Stimulated activated CD8-positive, alpha-beta memory T cell treated with anti-CD3 and anti-CD28 coated beads, Interleukin-15, amount 100 ng/mL, for 48 hours (primary cell): ENCODE measurements at places on chromosomes 1 and 21.
A peak's percentile ranks its signal among the peaks of the same experiment; 100 is the strongest.

DNA sequence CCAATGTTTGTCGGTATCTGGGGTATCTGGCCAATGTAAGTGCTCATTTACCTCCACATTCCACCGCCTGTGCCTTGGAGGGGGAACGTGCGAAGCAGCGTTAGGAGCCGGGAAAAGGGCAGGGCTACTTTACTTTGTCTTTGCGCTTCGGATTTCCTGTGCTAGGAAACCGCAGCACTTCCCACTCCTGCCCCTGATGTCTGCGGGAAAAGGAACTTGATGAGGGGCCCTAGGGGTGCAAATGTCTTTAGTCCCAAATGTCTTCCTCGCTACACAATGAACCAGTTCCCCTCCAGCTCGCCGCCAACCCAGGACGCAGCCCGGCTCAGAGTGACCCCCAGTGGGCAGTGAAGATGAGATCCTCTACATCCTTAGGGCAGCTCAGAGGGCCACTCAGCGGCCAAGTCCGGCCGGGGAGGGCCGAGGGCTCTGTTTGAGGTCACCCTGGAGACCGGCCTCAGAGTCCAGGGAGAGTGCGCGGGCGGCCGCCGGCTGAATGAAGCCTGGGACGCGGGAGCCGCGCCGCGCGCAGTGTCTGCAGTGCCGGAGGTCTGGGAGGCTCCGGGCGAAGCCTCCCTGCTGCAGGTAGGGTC, at the start of gene DYNLT5:
Gene DYNLT5, plus strand, starts transcription at position 460 of the 593 bp plus-strand sequence. CDS start 2,200 bp downstream, outside the sequence.
- DNase-seq = no peak

GRCh38 chr1:45306319-45306718, 20.4 kb upstream of the HPDL start:
- peak; percentile 50 for DNase-seq

DNA sequence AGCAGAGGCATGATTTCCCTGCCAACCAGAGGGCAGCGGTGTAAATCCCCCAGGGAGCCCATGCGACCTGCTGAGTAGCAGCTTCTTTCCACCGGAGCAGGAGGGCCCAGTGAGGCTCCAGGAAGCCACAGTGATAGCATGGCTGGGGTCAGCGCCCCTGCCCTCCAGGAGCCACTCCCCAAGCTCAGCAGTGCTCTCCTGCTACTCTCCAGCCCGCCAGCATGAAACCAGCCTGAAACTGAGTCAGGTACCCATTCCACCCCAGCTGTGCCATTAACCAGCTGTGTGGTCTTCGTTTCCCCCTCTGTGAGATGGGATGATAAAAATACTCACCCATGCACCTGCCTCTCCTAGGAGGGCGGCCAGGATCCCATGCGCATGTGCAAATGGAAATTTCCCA, 123.8 kb upstream of the TMEM51 start:
- no peak for DNase-seq

GRCh38 chr1:25927521-25928265, 21.5 kb upstream of the STMN1 start:
- no peak for DNase-seq

GRCh38 chr1:57401671-57402070, 22.2 kb downstream of the DAB1 start:
- DNase-seq = no peak

GRCh38 chr21:17730782-17731181, 88.4 kb downstream of the C21orf91 start:
- no peak for DNase-seq

GRCh38 chr1:171581766-171582165, 40.3 kb upstream of the MYOCOS start:
- DNase-seq = no peak

GRCh38 chr1:169472738-169473137, 13.0 kb downstream of the SLC19A2 start:
- no peak for DNase-seq

DNA sequence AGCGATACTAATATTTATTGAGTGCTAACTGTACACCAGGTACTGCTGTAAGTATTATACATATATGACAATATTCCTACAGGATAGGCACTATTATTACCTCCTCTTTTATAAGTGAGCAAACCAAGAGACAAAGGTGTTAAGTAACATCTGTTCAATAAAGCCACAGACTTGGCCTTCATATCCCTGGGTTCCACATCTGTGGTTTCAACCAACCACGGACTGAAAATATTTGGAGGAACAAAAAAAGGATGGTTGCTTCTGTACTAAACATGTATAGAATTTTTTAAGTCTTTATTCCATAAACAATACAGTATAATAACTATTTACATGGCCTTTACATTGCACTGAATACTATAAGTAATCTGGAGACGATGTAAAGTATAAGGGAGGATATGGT, 95.1 kb downstream of the RERE start:
- no peak for DNase-seq

DNA sequence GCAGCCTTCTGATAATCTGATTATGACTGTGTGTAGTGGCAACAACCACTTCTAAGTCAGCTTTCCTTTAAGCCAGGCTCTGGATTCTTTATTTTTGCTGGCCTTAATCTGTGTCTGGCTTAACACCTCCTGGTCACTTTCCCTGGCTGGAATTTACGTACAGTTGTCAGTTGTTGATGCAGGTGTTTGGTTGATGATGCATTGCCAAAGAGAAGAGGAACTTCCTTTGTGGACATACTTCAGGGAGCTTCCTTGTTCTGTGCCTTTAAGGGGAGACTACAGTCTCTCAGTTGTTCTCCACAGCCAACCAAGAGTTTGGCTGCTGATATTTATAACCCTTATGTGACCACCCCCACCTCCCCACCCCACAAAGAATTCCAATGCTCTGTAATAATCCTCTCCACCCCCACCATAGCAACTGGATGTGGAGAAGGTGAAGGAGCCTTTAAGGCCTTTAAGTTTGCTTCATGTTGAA, 96.0 kb upstream of the BMP8A start:
- DNase-seq = no peak

- DNase-seq = no peak
Measured at GRCh38 chr1:69403756-69404320, 163.9 kb upstream of the LRRC7 start.

DNA sequence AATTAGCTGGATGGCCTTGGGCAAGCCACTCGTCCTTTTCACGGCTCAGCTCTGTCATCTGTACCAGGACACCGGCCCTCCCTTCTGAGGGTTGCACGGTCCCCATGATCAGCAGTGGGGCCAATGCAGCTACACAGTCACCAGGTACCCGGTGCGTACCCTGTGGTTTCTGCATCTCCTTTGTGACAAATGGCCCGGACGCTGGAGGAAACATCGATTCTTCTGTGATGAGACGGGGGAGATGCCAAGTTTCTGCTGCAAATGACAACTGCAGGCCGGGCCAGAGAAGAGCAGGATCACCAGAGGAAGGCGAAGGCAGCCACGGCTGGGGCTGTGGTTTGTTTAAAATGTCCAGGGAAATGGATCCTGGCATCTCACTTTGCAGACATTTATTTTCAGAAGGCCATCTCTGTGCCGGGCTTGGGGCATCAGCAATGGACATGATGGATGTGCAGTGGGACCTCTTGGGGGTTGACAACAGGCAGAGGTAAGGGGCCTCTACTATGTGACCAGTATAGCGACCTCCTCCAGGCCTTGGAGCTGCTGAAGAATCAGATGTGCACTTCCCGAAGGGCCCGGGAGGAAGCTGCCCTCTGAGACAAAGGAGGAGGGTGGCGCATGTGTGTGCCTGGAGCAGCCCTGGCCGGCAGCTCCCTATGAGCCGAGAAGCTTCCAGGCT, 221.9 kb upstream of the C1orf174 start:
- DNase-seq = no peak

GRCh38 chr1:8207202-8207601, 110.7 kb upstream of the SLC45A1 start:
- no peak for DNase-seq

DNA sequence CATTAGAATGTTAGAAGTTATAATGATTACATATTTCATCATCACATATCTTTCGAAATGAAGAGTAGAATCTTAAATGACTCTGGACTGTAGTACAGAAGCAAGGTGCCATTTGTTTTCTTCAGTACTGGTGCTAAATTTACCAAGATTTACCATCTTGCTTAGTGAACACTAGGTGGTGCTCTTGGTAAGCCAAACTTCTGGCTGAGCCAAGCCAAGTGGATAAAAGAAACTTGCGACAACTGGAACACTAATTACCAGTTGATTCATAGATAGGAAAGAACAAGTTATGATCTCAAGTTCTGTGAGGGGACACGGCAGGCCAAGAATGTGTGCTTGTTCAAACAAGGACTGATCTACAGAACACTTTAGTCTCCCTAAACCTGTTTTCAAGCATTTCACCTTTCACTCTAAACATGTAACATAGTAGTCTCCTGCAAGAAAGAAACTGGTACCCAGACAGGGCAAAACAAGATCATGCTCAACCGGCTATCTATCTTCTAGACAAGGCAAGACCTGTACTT, 19.8 kb downstream of the SPRTN start:
- DNase-seq = no peak

DNA sequence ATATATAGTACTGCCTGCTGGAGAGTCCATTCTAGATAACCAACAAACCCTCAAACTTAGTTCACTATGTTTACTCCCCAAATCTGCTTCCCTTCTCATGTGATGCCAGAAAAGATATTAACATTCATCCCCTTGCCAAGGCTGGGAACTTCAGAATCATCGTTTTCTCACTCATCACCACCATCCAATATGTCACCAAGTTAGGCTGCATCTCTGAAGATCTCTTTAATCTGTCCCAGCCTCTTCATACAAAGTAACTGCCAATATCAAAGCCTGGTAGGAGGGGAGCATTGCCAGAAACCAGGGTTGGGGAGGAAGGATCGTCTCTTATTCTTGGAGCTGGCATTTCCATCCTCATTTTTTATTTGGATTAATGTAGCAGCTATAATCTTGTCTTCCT, 71.6 kb downstream of the XCL2 start:
- no peak for DNase-seq

DNA sequence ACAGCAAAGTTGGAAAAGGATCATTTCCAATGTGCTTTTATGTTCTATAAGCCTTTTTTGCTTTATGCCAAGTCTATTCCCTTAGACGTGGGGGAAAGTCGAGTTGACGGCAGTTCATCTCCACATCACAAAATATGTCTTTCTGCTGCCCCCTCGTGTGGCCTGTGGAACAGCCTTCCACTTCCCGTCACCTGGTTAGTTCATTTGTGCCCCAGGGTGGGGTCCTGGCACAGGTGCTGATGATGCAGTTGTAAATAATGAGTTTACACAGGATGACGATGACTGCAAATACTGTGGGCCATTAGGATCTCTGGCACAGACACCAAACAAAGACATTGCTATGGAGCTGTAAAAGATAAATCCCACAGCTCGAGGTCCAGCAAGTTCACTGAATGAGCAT, 10.0 kb upstream of the OTUD3 start:
- DNase-seq = no peak

DNA sequence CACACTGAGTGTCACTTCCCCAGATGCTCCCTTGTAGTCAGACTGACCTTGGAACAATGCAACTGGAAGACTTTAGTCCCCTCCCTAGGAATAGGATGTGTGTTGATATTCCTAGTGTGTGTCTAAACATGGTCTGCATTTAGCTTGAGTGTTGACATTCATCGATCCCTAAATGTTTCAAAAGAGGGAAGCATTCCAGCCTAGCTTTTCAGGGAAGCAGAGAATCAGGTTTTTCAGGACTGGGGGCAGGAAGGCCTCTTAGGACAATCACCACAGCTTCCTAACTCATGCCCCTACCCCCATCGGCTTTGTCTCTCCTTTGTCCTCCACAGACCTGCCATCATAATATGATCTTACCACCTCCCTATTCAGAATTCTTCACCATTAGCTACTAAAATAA, 43.4 kb downstream of the NMNAT2 start:
- DNase-seq = no peak

DNA sequence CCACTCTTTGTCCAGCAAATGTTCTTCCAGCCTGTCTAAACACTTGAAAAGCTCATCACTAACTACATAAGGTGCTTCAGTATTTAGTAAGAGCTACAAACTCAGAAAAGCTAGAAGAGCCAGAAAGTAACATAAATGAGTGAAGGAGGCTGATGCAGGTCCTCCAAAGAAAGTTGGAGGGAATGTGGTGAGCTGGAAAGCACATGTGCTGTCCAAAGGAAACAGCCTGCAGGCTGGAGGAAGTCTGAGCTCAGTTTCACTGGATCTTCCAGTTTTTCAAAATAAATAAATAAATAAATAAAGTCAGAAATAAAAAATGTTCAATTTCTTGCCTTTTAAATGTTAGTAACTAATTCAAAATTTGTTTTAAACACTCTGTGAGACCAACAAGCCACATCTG, 25.5 kb downstream of the ZC3H11B start:
- DNase-seq = no peak

DNA sequence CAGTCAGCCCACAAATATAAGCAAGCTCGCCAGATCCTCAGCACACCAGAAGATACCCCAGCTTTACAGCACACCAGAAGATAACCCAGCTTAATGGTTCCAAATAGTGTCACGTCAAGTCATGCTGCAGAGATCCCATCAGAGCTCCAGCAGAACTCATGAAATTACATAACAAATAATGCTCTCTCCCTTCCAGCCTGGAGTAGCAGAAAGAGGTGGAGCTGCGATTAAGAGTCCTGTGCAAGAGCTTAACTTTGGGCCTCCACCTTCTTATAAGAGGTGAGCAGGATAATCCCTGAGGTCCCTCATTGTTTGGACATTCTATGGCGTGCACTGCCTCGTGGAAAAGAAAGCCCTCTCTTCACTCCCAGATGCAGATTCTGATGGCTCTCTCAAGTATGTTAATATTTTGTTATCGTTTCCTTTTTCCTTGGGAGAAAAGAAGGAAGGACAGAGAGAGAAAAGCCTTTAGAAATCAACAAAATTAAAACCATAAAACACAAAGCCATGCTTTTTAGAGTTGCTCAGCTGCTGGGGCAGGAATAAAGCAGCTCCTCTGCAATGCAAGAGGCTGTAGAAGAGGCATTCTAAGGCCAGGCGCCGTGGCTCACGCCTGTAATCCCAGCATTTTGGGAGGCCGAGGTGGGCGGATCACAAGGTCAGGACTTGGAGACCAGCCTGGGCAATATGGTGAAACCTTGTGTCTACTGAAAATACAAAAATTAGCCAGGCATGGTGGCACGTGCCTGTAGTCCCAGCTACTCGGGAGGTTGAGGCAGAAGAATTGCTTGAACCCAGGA, 59.1 kb downstream of the GLUL start:
- no peak for DNase-seq

GRCh38 chr1:183363972-183364371, 54.2 kb downstream of the NMNAT2 start:
- DNase-seq = no peak

- DNase-seq = no peak
Measured at GRCh38 chr1:226993814-226994585, 53.9 kb downstream of the COQ8A start.

- DNase-seq = no peak
Measured at GRCh38 chr1:38246955-38247952, 200.7 kb upstream of the POU3F1 start.

GRCh38 chr1:43868741-43869067, 64.9 kb upstream of the ARTN start:
- no peak for DNase-seq

DNA sequence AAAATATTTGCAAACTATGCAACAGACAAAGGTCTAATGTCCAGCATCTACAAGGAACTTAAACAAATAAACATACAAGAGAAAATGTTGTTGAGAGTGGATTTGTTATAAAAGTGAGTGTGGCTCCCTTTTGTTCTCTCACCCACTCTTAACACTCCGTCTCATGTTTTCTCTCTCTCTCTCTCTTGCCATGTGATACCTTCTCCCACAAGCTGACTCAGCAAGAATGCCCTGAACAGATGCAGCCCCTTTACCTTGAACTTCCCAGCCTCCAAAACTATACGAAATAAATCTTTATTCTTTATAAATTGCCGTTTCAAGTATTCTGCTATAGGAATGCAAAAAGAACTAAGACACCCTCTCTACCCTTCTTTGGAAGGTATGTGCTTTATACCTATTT, 234.1 kb downstream of the ADGRL2 start:
- no peak for DNase-seq

- DNase-seq = no peak
Measured at GRCh38 chr1:156089704-156090103, 7.4 kb upstream of the MEX3A start.
